Activated CD4-positive, alpha-beta T cell treated with anti-CD3 and anti-CD28 coated beads, Interleukin-2, Interleukin-4, amounts not matched to agents 100 ng/mL and 50 ng/mL, durations not matched to agents 16 hours and 8 hours (primary cell): ENCODE measurements at places on chromosomes 13 and 19.

GRCh38 chr13:31282741-31283455, 83.1 kb downstream of the B3GLCT start:
- DNase-seq: no peak

- DNase-seq: no peak
These were observed 10.2 kb upstream of the ZNF546 start for GRCh38 chr19:39986643-39987042.

DNA sequence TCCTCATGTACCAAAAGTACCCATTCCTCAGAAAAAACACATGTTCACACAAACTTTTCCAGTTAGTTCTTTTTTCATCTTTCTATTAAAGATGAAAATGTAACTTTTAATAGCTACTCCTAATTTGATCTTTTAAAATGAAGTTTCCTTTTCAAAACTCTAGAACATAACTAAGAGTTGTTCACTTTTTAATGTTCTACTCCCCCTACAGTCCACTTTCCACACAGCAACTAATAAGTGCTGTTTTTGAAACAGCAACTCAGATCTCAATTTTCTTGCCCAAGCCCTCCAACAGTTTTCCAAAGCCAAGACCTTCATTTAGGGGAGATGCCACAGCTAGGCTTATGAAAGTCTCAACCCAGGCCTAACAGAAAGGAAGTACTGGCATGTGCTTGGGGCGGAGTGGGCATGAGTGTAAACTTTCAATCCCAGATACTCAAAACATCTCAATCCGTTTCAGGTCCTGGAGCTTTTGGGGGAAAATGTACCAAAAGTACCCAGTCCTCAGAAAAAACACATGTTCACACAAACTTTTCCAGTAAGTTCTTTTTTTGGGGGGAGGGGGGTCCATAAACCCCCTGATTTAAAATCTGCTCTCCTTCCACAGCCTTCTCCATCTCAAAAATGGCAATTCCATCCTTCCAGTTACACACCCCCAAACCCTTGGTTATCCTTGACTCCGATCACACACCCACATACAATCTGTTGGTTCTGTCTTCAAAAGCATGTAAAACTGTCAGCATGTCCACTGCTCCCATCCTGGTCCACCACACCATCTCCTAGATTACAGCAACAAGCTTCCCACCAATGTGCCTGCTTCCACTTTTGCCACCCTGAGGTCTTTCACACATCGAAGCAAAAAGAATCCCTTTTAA, 2.0 kb downstream of the FBL start:
- DNase-seq: peak; percentile 62

GRCh38 chr13:50404116-50404515, 388.9 kb downstream of the KCNRG start:
- no peak for DNase-seq

DNA sequence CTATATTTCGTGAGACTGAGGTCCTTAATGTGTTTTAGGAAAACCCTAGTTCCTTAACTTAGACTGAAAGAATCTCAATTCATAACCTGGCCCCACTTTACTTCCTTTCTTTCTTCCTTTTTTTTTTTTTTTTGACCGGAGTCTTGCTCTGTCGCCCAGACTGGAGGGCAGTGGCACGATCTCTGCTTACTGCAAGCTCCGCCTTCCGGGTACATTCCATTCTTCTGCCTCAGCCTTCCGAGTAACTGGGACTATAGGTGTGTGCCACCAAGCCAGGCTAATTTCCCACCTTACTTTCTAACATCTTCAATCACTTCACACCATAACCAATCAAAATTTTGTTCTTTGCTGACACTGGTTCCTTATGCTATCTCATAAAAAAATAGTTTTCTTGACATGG, 2097.0 kb downstream of the PCDH9 start:
- no peak for DNase-seq

DNA sequence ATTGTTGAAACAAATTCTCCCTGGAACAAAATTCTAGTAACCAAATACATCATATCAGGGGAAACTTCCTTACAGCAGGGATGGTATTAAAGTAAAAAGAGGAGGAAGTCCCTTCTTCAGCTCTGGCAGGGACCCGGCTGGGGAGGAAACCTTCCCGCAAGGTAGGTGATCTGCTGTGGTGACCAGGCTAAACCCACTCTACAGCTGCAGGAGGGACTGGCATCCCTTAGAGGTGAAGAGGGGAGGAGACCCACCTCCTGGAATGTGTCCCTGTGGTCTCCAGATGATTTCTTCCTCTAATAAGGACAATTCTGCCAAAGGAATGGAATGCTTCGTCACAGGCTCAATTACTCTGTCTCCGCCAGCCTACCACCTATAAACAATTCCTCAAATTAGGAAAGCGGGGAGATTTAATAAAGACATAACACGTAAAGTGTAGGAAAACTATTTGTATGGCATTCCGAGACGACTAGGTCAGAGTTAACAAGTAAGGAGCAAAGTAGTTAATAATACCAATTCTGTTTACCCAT, 637 bp upstream of the PDS5B start:
- no peak for DNase-seq

DNA sequence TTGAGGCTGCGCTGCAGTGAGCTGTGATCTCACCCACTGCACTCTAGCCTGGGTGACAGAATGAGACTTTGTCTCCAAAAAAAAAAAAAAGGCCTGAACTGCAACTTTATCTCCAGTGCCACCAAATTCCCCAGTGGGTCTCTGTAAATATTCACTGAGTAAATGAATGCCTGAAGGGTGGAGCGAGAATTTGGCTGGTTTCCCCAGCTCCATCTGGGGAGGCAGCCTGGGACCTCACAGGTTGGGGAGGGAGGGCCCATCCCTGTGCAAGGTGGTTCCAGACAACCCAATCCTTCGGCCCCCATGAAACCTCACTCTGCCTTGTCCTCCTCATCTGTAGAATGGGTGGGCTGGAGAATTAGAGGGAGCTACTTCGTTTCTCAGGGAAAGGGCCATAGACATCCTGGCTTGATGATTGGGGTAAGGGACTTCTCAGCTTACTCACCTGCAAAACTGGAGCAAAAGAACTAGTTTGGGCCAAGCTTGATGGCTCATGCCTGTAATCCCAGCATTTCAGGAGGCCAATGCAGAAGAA, 4.2 kb upstream of the PKN1 start:
- DNase-seq: no peak

DNA sequence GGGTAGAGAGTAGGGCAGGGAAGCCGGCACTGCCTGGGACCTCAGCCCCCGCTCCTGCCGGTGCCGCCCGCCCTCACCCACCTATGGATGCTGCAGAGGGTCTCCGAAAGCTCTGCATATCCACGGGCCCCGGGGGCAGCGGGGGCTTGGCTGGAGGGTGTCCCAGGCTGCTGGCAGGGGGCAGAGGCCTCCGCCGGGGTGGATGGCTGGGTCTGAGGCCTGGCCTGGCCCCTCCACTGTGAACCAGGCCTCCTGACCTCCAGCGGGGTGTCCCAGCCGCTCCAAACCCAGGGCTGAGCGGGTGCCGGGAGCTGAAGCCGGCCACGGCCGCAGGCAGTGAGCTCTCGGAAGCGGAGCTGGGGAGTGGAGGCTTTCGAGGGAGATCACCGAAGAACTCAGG, 4.1 kb downstream of the PRAM1 start:
- no peak for DNase-seq

GRCh38 chr19:31574251-31574973, 225.2 kb upstream of the TSHZ3 start:
- no peak for DNase-seq

- no peak for DNase-seq
These were observed 31.7 kb downstream of the IER2 start for GRCh38 chr19:13181747-13182388.

DNA sequence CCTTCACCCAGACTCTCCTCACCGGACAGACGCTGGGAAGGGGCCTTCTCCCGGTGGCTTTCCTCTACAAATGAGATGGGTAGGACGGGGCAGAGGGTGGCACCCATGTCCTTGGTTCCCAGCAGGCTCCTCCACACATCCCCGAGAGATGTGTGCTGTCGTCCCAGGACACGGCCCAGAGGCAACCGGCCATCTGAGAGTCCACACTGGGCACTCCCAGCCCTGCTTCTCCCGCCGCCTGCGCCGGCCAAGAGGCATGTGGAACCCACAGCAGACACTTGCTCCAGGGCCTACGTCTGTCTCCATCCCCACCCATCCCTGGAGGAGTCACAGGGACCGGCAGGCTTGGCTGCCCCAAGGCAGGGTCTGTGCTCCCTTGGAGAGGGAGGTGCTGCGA, 179.9 kb downstream of the KDM4B start:
- DNase-seq: no peak
